ENCODE measurements at places on chromosomes 11 and 22. TPM values are rescaled to one million over a fixed set of nuclear protein-coding genes. Genes with fewer than 3 reads are reported as not detected.
A peak's percentile ranks its signal among the peaks of the same experiment; 100 is the strongest.

- no peak for DNase-seq
These were observed 150.9 kb upstream of the THY1 start for GRCh38 chr11:119573858-119574257.

- peak; percentile 82 for DNase-seq
These were observed 15.9 kb downstream of the RHOG start for GRCh38 chr11:3824714-3825472.

DNA sequence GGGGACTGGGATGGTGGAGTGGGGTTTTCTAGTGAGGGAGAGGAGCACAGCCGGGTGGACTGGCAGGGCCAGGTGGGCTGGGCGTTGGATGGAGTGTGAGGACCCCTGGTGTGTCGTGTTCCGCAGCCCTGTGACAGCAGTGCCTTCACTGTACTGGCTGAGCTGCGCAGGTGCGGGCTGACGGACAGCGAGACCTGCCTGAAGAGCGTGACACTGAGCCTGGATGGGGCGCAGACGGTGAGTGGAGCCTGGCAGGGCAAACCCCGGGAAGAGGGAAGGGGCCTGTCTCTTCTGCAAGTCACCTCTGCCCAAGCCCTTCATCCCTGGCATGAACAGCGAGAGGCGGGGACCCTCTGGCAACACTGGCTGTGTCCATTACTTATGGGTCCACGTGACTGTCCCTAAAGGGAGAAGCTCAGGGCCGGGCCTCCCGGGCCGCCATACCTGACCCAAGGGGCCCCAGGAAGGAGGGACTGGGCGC lies 10.0 kb downstream of the MUC5AC start:
- DNase-seq, result no peak

DNA sequence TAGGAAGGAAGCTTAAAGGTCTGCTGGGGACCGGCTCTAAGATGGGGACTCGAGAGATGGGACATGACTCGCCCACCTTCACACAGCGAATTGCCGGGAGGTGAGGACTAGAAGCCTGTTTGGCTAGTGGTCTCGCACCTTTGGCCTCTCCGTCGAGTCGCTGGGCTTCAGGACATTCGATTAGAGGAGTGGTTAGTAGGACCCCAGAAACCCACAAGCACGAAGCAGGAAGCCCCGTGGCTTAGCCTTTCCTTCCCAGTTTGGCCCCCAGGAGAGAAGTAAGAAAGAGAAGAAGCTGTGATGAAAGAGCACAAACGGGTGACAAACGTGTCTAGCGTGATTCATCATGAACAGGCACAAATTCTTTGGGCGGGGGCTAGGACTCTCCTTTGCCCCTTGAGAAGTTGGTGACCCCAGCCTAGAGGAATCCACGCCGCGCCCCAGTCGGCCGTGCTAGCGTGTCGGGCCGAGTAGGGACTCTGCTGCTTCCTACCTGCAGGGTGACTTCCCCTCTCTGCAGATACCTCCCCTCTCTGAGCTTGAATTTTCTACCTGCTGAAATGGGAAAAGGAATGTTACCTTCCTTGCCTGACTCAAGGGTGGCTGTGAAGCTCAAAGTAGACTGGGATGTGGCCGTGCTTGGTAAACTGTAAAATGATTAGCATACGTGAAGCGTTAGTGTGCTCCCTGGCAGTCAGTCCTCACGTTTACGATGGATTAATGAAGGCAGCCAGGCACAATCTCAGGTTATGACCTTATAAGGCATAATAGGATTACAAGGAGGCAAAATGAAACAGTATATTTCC lies 1.1 kb upstream of the ADM start:
- DNase-seq, result peak; percentile 48

DNA sequence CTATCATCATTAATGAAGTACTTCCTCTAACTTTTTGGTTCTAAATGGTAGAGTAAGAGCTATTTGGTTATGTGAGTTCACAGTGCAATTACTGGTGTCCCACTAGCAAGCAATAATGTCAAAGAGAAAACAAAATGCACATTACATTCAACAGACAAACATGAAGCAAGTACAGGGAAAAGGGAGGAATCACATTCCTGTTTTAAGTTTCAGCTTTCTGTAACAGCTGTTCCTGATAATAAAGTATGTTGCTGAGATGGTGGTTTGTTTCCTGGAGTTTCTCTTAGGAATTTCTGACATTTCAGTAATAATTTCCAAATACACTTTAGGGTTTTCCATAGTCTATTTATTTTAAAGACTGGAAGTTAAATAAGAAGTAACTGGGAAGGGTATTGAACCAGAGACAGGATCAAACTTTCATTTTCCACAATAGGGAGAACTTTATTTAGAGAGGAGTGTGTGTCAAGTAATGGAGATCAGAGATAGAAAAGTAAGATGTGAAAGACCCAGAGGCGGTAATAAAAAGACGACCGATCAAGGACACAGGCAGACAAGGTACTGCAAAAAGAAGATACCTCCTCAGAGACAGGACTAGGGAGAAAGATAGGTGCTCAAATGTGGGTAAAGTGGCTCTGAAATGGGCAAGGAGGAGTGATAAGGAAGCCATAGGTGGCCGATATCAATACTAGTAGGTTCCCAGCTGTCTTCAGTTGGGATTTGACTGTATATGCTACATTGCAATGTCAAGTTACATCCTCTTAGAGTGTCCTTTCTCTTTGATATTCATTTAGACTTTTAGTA lies 20.8 kb upstream of the CLNS1A start:
- no peak for DNase-seq

- no peak for DNase-seq
These were observed 8.1 kb downstream of the MADD start for GRCh38 chr11:47278058-47278457.

GRCh38 chr22:47839595-47840227 lies 1077.3 kb downstream of the TBC1D22A start:
- DNase-seq, result no peak

GRCh38 chr11:10669258-10670033 lies 24.1 kb downstream of the IRAG1 start:
- DNase-seq, result no peak

GRCh38 chr11:123218451-123218850 lies 23.4 kb upstream of the CLMP start:
- no peak for DNase-seq

- no peak for DNase-seq
These were observed 334.5 kb downstream of the CTTN start for GRCh38 chr11:70732881-70733196.

DNA sequence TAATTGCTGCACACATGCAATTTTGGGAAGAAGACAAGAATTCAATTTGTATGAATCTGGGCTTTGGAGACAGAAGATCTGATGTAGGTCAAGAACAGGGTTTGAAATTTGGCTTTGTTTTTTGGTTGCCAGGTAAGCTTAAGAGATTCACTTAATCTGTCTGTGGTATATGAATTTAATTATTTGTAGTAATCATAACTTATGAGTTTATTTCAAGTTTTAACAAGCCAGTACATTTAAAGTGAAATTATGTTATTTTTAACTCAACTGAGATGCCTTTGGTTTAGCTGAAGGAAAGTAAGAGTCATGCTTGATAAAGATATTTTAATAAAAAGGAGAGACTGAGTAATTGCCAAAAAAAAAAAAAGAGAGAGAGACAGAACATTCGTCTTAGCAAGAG lies 384.1 kb downstream of the LUZP2 start:
- no peak for DNase-seq

DNA sequence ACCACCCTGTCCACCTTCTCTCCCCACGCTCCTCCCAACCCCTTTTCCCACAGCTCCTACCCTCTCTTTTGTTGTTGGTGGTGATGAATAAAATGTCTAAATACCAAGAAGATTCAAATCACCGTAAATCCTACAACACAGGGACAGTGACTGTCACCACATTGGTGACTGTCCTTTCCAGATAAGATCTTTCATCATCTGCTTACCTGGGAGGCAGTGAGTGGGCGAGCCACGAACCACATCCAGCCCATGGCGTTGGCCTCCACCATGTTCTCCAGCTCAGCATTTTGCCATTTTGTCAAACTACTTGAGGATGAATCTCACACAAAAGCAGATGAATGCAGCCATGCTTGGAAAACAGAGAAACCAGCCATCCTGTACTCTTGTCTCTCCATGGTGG lies 6.7 kb upstream of the CYTH4 start:
- DNase-seq, result no peak

GRCh38 chr22:19821523-19822300 lies 33.0 kb downstream of the GNB1L start:
- DNase-seq, result peak; percentile 19

DNA sequence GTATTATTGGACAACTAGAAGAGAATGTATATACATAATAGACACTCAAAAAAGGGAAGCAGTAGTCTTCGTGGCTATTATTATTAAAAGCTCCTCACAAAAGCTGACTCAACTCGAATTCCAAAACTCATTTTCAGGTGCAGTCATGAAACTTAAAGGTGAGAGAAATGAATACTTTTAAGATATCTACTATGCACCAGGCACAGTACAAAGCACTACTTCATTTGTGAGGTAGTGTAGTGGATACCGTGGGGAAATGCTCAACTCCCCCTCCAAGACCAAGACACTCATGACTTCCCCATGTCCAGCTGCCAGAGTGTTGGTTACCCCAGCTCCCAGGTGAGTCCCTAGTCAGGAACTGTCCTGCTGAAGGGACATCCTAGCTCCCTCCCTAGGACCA lies 2.1 kb downstream of the SYN3 start:
- no peak for DNase-seq

GRCh38 chr22:21765909-21766529 lies 30.4 kb upstream of the YPEL1 start:
- DNase-seq, result no peak

DNA sequence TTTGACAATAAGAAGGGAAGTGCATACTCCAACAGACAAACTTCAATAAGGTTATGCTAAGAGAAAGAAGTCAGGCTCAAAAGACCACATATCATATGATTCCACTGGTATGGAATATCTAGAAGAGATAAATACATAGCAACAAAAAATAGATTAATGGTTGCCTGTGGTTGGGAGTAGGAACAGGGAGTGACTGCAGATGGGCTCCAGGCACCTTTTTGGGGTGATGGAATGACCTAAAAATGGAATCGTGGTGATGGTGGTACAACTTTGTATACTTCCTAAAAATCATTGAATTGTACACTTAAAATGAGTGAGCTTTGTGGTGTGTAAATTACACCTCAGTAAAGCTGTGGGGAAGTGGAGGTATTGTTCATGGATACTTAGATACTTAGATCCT lies 29.0 kb upstream of the RAG2 start:
- DNase-seq, result no peak

DNA sequence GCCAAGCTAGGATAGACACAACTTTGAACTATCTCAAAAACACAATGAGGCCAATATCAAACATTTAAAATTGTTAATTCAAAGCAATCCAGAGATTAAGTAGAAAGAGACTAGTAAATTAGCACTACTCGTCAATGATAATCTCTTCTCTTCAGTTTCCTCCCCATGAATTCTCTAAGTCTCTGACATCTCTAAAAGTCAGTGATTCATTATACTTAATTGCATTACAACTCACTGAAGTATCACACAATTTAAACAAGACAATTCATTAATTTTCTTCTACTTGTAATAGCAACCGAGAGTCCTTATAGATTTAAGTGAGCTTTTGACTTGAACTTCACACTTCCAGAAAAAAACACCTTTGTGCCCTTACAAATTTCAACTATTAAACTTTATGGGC lies 4.3 kb downstream of the DDX6 start:
- DNase-seq, result no peak

- DNase-seq, result no peak
These were observed 42.2 kb downstream of the TRAF6 start for GRCh38 chr11:36467916-36468315.

DNA sequence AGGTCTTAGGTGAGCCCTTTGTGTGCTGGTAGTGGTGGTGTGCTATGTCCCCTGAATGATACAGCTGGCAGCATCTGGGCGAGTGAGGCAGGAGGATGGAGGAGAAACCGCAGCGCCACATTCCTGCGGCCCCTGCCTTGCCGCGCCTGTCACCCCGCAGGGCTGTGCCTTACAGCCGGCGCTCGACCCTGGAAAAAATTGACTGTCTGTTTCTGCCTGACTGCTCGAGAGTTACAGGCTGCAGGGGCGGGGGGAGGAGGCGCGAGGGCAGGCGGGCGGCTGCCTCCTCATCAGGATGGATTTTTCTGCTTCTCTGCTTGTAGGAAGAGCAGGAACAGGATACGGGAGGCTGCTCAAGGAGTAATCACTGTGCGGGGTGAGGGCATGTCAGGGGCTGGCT lies 443.4 kb downstream of the MIAT start:
- DNase-seq, result no peak

DNA sequence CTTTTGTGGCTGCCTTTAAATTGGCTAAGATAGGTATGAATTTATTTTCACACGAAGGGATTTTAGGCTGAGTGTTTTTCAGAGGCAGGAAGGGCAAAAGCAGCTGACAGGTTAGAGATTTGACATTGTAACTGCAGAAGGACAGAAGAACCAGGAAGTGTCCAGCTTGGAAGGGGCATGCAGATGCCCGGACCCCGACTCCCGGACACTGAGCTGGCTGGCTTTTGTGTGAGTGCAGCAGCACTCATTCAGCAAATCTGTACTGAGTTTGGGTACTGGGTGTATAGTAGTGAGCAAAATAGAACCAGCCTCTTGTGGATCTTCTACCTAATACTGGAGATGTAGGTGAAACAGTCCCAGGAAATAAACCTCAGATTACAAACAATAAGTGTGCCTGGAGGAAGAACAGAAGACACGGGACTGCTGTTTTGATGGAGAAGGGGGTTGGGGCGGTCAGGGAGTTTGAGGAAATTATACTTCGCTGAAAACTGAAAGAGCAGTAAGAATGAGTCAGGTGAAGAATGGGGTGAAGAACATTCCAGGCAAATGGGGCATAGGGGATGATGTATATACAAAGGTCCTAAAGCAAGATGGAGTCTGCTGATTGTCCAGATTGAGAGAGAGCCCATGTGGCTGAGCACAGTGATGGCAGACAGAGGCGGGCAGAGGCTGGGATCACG lies 64.6 kb downstream of the PPFIBP2 start:
- DNase-seq, result no peak

- no peak for DNase-seq
These were observed 37.6 kb upstream of the SLC5A1 start for GRCh38 chr22:32005453-32005852.

GRCh38 chr22:25437414-25438160 lies 126.9 kb upstream of the GRK3 start:
- no peak for DNase-seq

- no peak for DNase-seq
These were observed 30.2 kb upstream of the TMPRSS5 start for GRCh38 chr11:113736323-113736722.

- no peak for DNase-seq
These were observed 42.9 kb downstream of the PRDM10 start for GRCh38 chr11:129959687-129960086.

- no peak for DNase-seq
These were observed 610.4 kb upstream of the B3GAT1 start for GRCh38 chr11:135022454-135022853.

GRCh38 chr22:41664951-41665350 lies 23.7 kb downstream of the SNU13 start:
- DNase-seq, result no peak

Gene SLC25A18
- total RNA-seq, result not detected

Gene HSPA8
- total RNA-seq, result 1,098 TPM

Gene OR2AG2
- not detected for total RNA-seq

Gene RELT
- total RNA-seq, result 28.4 TPM

Gene MIAT
- total RNA-seq, result 190 TPM

Gene GGTLC2
- total RNA-seq, result not detected

Gene DMC1
- 8.3 TPM for total RNA-seq

Gene TBX10
- total RNA-seq, result not detected
